AG04449 (cell line): ENCODE measurements at places on chromosomes 2 and 18.

DNA sequence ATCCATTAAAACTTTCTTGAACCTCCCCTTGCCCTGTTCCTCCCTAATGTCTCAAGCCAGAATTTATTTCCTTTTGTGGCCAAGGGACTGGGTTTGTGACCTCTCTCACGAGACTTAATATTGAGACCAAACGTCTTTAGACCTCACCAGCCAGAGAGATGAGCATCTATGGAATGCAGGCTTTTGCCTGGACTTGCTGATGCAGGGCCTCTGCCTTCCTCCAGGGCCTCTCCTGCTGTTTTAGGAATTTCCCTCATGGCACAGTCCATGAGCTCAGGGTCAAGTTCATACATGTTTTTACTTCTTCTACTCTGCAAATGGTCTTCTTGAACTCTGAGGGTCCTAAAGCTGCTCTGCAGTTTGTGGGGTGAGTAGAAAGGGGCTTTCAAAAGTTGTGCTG, 22.3 kb downstream of the IL1B start:
- DNase-seq: no peak

DNA sequence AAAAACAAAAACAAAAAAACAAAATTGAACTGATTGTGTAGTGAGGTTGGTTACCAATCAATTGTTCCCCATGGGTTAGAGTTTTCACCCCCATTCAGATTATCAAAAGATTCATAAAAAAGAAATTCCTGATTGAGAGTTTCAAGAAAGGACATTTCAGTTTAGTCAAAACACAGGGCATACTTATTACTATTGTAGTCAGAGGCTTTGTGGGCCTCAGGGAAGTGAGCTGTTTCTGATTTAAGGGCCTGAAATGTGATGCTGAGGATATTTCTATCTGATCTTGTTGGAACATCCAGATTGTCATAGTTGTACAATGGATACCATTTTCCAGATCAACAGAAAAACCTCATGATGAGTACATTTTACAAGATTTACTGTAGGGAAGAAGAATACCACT, 368.1 kb upstream of the NETO1 start:
- DNase-seq: no peak

DNA sequence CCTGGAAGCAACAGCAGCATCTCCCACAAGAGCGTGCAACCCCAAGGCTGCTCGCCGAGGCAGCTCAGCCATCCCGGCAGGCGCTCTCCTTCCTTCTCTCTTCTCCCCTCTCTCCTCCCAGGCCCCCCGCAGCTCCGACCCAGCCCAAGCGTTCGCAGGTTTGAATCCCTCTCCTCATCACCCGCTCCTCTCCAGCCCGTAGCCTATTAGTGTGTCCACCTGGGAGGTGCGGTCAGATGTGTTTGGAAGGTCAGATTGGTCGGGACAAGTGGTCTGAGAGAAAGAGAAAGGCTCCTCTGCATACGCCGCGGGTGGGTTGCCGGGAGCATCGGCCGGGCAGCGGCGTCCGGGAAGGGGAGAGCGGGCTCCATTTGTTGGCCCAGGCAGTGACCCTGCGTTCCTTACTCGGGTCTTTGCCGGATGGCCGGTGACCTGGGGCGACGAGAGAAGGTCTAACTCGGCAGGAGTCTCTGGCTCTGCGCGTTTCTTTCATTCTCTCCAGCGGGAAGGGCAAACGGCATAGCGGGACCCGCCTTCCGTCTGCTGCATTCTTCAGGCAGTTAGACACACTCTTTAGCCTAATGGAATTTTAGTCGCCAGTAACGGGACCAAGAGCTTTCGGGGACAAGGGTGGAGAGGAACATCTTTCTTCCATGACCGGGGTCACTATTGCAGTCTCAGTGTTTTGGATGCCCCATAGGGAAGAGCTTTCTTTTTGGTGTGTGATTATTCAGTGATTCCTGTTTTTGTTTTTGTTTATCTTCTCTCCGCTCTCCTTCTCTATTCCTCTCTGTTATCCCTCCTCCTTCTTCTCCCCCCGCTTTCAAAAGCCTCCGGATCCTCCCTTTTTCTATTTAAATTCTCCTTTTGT, 1.1 kb upstream of the TMEFF2 start:
- DNase-seq: no peak

DNA sequence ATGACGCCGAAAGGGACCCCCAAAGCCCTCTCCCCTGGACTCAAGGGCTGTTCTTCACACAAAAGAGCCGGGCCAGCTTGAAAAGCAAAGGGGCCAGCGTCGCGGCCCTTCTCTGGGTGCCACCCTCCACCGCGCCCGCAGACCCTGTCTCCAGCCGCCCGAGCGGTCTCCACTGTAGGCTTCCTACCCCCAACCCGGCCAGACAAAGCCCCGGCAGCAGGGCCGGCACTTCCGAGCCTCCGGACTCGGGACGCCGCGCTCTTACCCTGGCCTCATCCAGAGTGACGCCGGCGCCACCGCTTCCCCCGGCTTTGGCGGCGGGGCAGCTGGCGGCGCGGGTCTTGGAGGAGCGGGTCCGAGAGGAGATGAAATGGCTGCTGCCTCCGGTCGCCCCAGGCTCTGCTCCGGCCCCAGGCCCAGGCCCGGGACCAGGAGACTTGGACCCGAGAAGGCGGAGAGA, 603 bp downstream of the ATAD2B start:
- DNase-seq: no peak

- DNase-seq: no peak
These were observed 17.9 kb downstream of the LDLRAD4 start for GRCh38 chr18:13236411-13236810.

GRCh38 chr18:3753106-3753505, 303.1 kb downstream of the TGIF1 start:
- DNase-seq: no peak

DNA sequence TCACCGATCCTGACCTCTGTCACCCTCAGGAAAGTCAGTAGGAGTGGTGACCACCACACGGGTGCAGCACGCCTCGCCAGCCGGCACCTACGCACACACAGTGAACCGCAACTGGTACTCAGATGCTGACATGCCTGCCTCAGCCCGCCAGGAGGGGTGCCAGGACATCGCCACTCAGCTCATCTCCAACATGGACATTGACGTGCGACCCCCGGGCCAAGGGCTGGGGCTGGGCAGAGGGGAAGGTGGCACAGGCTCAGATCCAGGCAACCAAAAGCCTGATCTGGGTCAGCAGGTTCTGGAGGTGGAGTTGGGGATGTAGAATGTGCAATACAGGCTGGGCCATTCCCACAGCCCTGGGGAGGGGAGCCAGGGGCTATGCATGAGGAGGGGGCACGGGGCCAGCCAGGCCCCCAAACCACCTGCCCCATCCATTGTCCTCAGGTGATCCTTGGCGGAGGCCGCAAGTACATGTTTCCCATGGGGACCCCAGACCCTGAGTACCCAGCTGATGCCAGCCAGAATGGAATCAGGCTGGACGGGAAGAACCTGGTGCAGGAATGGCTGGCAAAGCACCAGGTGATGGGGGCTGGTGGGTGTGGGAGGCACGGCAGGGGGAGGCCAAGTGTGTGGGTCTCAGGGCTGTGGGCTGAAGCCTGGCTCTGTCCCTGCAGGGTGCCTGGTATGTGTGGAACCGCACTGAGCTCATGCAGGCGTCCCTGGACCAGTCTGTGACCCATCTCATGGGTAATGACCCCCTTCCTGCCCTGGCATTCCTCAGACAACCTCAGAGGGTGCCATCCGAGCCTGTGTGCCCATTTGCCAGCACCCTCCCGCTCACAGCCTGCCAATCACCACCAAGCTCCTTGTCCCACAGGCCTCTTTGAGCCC, 1.4 kb downstream of the ALPI start:
- DNase-seq: no peak

GRCh38 chr2:39718483-39718882, 52.8 kb downstream of the TMEM178A start:
- DNase-seq: no peak

DNA sequence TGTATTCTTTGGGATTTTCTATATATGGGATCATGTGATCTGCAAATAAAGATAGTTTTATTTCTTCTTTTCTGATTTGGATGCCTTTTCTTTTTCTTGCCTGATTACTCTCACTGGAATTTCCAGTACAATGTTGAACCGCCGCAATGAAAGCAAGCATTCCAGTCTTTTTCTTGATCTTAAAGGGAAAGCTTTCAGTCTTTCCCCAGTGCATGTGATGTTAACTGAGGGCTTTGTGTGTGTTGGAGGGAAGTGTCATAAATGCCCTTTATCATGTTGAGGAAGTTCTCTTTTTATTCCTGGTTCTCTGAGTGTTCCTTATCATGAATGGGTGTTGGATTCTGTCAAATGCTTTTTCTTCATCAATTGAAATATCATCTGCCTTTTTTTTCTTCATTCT, 16.9 kb upstream of the CYBRD1 start:
- no peak for DNase-seq

- DNase-seq: no peak
These were observed 105.6 kb downstream of the SETBP1 start for GRCh38 chr18:44786257-44786656.

DNA sequence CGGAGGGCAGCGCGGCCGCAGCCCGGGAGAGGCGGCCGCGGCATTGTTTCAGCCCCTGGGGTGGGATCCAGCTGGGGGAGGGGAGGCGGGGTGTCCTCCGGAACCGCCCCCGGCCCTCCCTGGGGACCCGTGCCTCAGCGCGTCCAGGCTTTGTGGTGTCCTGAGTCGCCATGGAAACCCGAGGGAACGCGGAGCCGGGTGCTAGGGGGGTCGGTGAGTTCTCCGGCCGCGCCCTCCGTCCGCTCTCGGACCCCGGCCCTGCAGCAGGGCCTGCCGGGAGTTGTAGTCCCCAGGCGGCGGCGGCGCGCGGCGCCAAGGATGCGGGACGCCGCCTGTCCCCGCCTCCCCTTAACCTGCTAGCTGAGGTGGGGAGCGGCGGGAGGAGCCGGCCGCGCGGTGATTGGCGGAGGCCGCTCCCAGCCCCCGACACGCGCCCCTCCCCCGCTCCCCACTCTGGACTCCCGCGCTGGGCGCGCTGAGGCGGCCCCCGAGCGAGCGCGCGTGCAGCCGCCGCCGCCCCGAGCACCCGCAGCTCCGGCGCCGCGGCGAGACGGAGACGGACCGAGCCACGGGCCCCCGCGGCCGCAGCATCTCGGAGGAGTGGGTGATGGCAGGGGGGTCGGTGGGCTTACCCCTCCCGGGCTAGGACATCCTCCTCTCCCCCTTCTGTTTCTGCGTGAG, at the start of gene DPYSL5:
Gene DPYSL5, plus strand, starts transcription at position 478 of the 681 bp plus-strand sequence. CDS start 50,368 bp downstream, outside the sequence.
- no peak for DNase-seq

DNA sequence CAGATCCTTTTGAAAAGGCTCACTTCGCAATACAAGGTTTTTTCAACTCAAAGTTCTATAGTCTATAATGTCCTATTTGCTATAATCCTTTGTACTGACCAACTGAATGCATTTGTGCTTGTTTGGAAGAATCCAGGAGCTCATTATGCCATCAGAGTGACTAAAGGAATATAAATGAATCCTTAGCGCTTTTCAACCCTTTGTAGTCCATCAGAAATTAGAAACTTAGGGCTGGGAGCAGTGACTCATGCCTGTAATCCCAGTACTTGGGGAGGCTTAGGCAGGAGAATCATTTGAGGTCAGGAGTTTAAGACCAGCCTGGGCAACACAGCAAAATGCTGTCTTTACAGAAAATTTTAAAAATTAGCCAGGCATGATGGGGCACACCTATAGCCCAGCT, 330.2 kb upstream of the CHAC2 start:
- DNase-seq: no peak

GRCh38 chr2:221399183-221399582, 172.9 kb downstream of the EPHA4 start:
- no peak for DNase-seq

DNA sequence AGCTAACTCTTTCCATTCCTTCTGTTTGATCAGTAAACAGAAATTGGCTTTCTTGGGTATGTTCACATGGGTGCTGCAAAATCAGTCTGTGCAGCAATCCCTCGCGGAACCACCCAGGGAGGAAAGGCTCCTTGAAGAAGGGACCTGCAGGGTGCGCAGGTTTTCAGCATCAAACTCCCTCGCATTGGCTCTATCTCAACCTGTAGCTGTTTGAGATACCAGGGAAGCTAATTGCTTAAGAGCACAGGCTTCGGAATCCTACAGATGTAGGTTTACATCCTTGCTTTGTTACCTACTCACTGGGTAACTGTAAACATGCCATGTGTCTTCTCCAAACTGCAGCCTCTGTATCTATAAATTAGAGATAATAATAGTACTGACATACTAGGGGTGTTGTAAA, 43.2 kb downstream of the LAMA3 start:
- no peak for DNase-seq
